ENCODE measurements at places on chromosomes 2 and 18.
A peak's percentile ranks its signal among the peaks of the same experiment; 100 is the strongest.

DNA sequence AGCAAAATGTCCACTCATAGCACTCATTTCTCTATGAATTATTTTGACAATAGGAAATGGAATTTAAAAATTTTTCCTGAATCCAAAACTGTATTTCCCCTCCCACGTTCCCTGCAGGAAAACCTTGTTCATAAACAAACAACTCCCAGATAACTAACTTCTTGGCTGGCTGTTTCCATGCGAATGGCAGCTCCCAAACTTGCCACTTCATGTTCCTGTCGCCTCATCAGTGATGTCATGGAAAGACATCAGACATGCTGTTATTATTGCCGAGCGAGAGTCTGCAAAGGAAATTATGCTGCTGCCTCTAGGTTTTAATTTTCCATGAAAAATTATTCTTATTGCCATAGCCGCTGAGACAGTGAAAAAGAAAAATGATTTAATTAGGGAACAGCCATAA lies 117.0 kb upstream of the RIOK3 start:
- no peak for DNase-seq

DNA sequence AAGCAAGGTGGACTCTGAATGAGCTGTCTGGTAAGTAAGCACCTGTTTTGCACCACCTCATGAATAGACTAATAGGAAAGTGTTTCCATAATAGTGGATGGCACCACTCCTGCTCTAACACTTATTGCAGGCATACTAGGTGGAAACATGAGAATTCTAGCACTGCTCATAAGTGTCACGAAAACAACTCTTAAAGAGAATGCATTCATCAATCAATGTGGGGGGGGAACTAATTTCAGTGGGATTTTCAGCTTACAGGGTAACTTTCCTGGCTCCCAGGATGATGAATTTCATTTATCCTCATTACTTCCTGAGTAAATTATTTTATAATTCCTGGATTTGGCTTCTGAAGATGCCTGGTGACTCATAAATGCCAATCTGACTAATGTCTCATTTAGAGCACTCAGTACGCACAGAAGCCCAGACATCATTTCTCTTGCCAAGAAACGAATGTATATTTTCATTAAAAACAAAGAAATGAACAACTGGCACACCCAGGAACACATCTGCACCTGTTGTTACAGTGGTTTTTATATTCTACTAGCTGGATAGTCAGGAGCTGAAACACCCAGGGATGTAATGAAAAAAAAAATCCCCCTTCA lies 129.6 kb downstream of the PID1 start:
- no peak for DNase-seq

DNA sequence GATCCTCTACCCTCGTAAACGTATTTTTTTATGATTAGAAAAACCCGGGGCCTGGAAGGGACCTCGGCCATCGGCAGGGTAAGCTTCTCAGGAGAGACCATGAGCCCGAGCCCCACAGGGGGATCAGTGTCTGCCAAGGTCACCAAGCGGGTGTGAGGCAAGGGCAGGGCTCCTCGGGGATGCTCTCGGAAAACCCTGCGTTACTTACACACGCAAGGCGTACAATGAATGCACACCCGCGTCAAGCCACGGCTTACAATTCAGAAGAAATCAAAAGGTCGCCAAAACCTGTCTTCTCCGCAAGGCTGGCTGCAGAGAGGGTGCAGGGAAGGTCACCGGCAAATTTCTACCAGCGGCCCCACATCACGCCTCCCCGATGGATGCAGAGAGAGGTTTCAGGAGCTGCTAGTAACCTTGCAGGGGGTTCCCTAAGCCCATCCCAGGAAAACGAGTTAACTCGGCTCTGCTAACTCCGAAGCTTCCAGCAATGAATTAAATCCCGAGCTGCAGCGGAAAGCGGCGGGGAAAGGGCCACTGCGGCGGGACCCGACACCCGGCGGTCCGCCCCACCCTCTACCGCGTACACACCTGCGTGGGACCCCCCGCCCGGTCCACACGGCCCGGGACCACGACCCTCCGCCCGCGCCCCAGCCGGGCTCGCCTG lies 638 bp downstream of the ST3GAL5 start:
- peak; percentile 20 for DNase-seq

GRCh38 chr18:72899338-72899737 lies 31.6 kb upstream of the NETO1 start:
- no peak for DNase-seq

DNA sequence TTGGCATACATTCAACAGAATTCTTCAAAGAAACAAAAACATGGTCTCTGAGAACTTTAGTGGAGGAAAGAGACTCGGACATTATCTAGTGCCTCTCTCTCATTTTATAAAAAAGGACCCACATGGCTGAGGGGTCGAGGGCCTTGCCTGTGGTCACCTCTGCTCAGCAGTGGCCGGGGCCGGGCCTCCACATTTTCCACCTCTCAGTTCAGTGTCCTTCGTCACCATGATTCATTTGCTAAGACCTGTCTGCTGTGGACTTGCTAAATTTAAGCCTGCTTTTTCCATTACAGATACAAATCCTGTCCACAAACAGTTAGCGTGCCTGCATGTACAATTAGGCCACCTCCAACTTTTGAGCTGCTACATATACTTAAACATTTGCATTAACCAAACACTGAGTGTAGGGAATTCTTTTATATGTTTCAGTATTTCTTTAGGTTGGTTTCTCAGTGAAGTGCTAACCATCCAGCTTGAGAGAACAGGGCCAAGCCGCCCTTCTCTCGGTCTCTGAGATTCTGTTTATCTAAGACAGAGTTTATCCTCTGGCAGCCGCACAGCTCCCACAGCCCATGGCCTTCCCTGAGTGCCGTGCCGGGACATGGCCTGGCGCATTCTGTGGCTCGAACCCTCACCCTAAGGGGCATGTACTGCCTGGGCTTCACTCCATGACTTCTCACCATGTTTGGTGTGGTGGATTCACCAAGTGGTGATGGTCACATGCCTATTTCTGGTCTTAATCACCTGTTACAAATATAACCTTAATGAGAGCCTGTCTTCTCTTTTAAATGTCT lies 46.2 kb downstream of the COA5 start:
- DNase-seq, result no peak

- DNase-seq, result no peak
These were observed 382.0 kb downstream of the RAD51AP2 start for GRCh38 chr2:17136231-17136630.
